ENCODE measurements at places on chromosomes 6 and 20. TPM values are rescaled to one million over a fixed set of nuclear protein-coding genes. Genes with fewer than 3 reads are reported as not detected.

CCM2L gene
- not detected for total RNA-seq

ADGRF5 gene
- total RNA-seq: 0.21 TPM

PDYN gene
- not detected for total RNA-seq

VSTM2L gene
- 0.12 TPM for total RNA-seq

- no peak overlapping the region for H3K27ac ChIP-seq
- peaks cover 19% of the 10 kb centered on the region for H3K36me3 ChIP-seq
- H3K4me1 ChIP-seq: no peaks in the 10 kb centered on the region
- H3K4me3 ChIP-seq: no peak overlapping the region
Measured at GRCh38 chr6:157892363-157892877, 69.4 kb downstream of the SNX9 start.

DNA sequence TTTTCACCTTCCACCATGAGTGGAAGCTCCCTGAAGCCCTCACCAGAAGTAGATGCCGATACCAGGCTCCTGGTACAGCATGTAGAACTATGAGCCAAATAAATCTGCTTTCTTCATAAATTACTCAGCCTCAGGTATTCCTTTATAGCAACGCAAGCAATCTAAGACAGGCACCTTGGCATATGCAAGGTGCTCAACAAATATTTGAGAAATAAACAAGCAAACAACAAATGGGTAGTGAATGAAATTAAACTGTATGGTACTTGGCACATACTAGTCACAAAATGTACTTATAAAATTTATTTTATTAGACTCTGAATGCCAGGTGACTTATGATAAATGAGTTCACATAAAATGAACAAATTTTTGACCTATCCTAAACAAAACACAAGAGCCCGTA is 220.3 kb downstream of the MAFB start:
- H3K27ac ChIP-seq: no peak overlapping the region
- H3K4me3 ChIP-seq: no peak overlapping the region

- peaks cover 56% of the 10 kb centered on the region for H3K4me1 ChIP-seq
- peak overlapping the region; percentile 86 for H3K27ac ChIP-seq
- DNase-seq: no peak
- H3K4me3 ChIP-seq: peak overlapping the region; percentile 70
Measured at GRCh38 chr20:49990271-49990720, 7.5 kb downstream of the SNAI1 start.

DNA sequence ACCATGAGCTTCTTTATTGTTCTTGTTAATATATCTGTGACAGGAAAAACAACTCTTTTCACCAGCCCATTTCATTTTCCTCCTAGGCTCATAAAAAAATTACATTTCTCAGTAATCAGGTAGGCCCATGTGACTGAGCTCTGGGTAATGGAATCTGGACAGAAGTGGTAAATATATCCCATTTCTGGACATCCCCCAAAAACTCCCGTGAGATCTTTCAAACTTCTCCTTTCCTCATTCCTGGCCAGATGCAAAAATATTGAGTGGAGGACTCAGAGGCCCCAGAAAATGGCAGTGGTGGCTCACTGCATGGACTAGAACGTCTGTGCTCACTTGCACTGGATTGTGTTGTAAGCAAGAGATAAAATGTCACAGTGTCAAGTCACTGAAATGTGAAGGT is 3.8 kb upstream of the CHD6 start:
- H3K4me3 ChIP-seq: no peak overlapping the region
- peaks cover 11% of the 10 kb centered on the region for H3K27me3 ChIP-seq
- no peaks in the 10 kb centered on the region for H3K36me3 ChIP-seq
- DNase-seq: no peak
- H3K4me1 ChIP-seq: peaks cover 17% of the 10 kb centered on the region
- H3K27ac ChIP-seq: no peak overlapping the region
